Activated T-helper 2 cell treated with anti-CD3 and anti-CD28 coated beads, Interferon-gamma antibody, Interleukin-2, Interleukin-4, amounts not matched to agents 10 μg/mL and 5 μg/mL and 100 μg/mL, durations not matched to agents 14 hours and 24 hours and 36 hours (primary cell): ENCODE measurements at places on chromosomes 5 and 9. TPM values are rescaled to one million over a fixed set of nuclear protein-coding genes. Genes with fewer than 3 reads are reported as not detected.

DNA sequence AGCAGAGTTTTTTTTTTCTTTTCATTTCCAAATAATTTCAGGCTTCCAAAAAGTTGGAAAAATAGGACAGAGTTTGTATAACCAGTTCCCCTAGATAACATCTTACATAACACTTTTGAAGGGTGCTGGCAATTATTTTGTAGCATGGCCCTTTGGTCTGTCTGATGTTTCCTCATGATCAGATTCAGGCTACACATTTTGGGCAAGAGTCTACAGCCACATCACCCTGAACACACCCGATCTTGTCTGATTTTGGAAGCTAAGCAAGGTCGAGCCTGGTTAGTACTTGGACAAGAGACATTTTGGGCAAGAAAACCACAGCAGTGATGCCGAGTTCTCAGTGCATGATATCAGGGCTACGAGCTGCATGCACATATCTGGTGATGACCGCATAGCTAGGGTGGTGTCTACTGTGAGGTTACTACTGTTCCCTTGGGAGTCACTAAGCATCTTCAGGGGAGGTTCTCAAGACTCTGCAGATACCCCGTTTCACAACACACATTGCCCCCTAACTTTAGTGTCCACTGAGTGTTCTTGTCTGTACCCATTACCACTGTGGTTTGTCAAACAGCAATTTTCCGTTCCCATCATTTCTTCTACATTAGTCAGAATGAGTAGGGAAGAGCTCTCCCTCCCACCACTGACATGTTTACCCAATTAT, 86.2 kb downstream of the TTC39B start:
- DNase-seq = no peak

DNA sequence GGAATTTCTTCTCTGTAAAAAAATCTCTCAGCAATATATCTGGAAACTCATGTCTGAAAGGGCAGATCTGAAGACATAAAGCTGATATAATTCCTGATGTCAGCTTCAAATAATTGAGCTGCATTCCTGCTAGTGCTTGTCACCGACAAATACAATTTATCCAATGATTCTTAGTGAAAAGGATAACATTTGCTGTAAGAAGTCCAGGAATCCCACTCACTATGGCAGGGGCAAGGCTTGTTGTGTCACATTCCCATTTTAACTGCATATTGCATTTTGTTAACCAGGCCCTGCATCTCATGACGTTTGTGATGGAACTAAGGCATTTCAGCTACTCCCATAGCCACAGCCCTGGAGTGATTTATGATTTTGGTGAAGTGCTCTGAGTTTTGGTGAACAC, 160.1 kb upstream of the DAB2 start:
- DNase-seq = no peak

DNA sequence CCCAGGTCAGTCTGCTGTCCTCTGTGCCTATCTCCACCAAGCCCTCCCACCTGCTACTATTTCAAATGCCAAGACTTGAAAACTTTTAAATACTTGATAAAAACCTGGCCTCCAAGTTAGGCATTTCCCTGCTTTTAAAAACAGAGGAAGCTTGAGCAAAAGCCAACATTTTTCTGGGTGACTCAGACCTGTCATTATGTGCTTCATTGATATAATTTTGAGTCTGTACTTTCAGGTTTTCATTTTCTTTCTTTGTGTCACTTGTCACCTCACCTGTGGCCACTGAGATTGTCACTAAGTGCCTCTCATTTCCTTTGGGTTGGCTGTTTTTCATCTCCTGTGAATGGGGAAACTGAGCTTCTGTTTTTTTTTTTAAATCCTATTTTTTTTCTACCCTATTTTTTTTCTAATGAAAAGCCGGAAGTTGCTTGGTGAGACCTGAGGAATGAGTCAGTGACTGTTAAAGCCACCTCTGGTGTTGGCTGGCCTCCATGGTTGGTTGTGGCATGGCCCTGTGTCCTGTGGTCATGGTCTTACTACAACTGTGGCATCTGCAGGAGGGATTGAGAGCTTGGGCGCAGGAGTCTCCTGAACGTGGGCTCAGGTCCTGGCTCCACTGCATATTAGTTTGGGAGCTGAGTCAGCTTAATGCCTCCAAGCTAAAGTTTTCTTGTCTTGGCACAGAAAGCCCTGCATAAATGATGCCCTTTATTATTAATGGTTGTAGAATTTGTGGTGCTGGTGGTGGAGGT, 56.7 kb downstream of the ARHGAP26 start:
- no peak for DNase-seq

- DNase-seq = no peak
Measured at GRCh38 chr9:33907347-33907746, 90.4 kb downstream of the UBE2R2 start.

GRCh38 chr5:168307925-168308584, 16.6 kb downstream of the WWC1 start:
- DNase-seq = no peak

DNA sequence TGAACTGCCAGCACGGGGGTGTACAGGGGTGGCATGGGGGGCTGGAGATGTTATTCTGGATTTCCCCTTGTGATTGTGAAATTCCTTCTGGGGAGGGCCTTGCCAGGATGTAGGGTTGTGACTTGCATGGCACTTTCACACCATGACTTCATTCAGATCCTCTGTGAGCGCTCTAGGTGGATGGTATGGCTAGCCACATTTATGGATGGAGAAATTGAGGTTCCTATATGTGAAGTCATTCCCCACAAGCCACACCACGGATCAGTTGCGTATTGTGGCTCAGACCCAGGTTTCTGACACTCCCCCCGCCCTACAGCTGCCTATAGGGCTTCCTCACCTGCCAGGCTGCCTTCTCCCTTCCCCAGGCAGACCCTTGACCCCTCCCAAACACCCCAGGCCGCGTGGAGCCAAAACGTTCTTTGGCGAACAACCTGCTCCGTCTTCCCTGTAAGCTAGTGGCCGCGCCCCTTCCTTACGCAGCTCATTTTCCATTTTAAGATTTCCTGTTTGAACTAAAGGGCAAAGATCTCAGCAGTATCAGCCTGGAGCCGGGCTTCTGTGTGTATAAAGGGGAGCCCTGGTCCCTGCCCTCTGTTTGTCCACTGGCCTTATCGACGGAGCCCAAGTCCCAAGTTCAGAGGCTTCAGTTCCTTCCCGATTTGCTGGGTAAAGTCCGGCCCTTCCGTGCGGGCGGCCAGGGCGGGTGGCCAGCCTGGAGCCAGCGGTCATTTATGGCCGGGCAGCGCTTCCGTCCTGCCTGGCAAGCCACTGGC, 97.8 kb upstream of the KLF4 start:
- no peak for DNase-seq

DNA sequence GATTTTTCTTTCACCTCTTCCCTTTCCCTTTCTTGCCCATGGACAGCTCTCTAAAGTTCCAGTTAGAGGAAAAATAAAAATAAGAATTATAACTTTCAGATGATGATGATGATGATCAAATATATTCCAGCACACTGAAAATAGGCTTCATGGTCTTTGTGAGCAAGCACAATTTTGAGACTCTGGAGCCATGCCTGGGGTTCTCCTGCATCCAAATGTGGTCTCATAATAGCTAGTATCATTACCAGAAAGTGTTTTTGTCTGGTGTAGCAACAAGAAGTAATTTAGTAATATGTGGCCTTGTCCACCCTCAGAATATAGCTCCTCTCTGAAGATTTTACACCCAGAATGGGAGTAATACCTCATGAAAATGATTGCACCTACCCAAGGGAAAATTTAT, 150.4 kb downstream of the SNCAIP start:
- no peak for DNase-seq

- DNase-seq = no peak
Measured at GRCh38 chr9:36691671-36692070, 119.0 kb downstream of the MELK start.

- DNase-seq = no peak
Measured at GRCh38 chr5:145776886-145777285, 58.3 kb downstream of the PRELID2 start.

GABRA1 gene
- not detected in 2 replicates for total RNA-seq

TXNDC8 gene
- total RNA-seq = not detected in 2 replicates
